ENCODE measurements at places on chromosomes 6 and 20. TPM values are rescaled to one million over a fixed set of nuclear protein-coding genes. Genes with fewer than 3 reads are reported as not detected.

DNA sequence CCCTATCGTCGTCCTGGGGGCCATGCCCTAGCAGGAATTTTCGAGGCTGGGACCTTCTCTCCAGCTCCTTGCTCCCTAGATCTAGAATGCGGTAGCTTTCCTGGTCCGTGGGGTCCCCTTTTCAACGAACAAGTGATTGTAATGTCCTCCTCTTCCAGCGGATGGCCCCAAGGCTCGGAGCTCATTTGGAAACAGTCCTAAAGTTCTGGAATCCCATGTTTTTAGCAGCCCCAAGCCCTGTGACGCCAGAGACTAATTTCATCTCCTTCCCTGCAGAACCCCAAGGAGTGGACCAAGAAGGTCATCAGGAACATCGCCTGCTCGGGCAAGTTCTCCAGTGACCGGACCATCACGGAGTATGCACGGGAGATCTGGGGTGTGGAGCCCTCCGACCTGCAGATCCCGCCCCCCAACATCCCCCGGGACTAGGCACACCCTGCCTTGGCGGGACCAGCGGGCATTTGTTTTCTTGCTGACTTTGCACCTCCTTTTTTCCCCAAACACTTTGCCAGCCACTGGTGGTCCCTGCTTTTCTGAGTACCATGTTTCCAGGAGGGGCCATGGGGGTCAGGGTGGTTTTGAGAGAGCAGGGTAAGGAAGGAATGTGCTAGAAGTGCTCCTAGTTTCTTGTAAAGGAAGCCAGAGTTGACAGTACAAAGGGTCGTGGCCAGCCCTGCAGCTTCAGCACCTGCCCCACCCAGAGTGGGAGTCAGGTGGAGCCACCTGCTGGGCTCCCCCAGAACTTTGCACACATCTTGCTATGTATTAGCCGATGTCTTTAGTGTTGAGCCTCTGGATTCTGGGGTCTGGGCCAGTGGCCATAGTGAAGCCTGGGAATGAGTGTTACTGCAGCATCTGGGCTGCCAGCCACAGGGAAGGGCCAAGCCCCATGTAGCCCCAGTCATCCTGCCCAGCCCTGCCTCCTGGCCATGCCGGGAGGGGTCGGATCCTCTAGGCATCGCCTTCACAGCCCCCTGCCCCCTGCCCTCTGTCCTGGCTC, 48.5 kb downstream of the PYGB start:
- DNase-seq = peak; percentile 54

DNA sequence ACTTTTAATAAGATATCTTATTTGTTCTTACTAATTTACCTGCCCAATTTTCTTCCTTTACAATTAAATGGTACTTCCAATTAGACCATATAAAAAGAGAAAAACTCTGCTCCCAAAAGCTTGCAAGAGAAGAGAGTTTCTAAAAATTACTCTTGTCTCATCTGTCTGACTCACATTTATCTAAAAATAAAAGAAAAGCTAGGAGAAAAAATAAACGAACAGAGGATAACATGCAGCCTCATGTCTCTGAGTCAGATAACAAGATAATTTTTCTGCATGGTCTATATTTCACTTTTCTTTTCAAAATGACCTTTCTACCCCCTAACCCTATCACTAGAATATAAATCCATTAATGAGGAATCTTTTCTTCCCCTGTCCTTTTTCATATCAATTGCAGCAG, 127.2 kb upstream of the TCF21 start:
- DNase-seq = no peak

DNA sequence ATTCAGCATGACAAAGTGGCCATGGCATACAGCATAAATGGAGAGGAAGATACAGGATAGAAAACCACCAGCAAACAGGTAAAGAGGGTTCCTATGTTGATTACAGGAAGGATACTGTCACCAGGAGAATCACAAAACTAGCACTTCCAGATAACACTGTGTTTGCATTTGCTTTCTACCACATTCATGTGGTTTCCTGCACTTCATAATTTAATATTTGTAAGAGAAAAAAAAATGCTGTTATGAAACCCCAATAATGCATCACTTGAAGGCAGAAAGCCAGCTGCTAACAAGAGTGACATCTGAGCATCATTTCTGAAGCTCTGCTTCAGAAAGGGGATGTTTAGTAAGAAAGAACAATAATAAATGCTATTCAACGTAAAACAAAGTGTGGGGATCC, 106.6 kb downstream of the ATXN1 start:
- no peak for DNase-seq

Gene VIP
- not detected for polyA plus RNA-seq

Gene SKIC2
- 40.5 TPM for polyA plus RNA-seq

GRCh38 chr6:48667797-48668196, 556.8 kb upstream of the PTCHD4 start:
- no peak for DNase-seq

DNA sequence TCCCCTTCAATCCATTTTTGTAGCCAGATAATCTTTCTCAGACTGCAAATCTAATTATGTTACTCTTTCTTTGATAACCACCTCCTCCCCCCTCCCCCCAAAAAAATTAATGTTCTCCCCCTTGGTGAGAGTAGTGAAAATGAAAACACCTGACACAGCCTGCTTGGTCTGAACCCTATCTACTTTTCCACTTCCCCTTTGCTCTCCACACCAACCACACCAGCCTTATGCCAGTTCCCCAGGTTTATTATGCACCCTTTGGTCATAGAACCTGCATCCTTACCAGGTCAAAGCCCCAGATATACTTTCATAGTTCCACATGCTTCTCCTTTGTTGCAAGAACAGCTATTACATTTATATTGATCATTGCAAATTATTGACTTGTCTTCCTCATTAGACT, 19.4 kb downstream of the PFDN4 start:
- no peak for DNase-seq

Gene VAPB
- polyA plus RNA-seq = 43.8 TPM

Gene MYLK2
- 0.36 TPM for polyA plus RNA-seq

DNA sequence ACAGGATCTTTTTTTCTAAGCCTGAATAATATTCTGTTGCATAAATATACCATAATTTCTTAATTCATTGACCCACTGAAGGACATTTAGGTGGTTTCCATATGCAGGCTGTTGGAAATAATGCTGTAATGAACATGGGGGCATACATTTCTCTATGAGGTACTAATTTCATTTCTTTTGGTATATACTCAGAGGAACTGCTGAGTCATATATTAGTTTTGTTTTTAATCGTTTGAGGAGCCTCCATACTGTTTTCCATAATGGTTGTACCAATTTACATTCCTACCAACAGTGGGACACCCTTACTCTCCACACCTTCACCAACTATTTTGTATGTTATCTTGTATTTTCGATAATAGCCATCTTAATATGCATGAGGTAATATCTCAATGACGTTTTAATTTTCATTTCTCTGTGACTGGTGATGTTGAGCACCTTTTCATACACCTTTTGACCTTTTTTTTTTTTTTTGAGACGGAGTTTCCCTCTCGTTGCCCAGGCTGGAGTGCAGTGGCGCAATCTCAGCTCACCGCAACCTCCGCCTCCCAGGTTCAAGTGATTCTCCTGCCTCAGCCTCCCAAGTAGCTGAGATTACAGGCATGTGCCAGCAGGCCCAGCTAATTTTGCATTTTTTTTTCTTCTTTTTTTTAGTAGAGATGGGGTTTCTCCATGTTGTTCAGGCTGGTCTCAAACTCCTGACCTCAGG, 187.4 kb downstream of the RNGTT start:
- DNase-seq = no peak

DNA sequence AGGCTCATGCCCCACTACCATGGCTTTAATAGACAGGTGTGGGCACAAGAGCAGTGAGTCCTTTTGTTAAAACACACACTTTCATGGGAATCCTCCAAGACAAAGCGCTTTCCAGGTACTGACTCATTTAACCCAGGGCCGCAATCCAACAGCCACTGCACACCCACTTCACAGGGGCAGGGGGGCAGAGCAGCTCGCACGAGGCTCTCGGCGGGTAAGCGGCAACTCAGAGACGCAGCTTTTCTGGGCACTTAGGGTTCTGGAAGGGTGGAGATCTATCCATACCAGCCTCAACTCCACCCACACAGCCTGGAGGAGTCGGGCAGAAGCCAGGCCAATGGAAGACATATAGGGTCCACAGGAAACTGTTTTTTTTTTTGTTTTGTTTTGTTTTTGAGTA, 28.6 kb downstream of the PSMG4 start:
- DNase-seq = no peak

DNA sequence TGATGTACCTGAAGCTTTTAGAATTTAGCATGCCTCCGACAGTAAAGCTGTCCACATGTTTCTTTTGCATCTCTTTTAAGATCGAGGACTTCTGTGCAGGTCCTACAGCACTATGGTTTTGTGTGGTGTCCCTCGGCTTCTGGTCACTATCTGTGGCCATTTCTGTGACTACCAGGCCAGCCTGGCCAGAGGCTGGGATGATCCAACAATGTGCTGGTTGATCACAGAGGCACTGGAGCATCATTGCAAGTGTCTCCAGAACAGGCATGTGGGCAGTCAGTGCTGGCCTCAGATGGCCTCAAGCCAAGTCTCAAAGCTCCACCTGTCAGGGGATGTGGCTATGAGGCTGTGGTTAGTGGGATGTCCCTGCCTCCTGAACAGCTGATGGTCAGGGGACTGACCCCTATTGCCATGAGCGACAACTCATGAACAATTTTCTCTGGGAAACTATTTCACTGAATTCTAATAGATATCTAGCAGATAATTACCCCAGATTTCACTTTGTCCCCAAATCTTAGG, 136.6 kb downstream of the SYNDIG1 start:
- DNase-seq = no peak

GRCh38 chr6:117494694-117495318, 12.3 kb downstream of the DCBLD1 start:
- DNase-seq = peak; percentile 44

DNA sequence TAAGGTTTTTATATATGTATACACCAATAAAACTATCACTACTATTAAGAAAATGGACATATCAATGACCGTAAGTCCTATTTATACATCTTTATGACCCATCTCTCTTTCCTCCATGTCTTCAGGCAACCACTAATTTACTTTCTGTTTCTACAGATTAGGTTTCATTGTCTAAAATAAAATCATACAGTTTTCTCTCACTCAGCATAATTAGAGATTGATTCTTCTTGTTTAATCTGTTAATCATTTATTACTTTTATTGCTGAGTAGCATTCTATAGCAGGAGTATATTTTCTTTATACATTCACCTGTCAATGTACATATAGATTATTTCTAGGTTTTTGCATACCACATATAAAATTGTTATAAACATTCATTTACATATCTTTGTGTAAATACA, 388.0 kb downstream of the RFPL4B start:
- no peak for DNase-seq

Measured in A549 (cell line).